ENCODE measurements at places on chromosomes 13 and 19. TPM values are rescaled to one million over a fixed set of nuclear protein-coding genes. Genes with fewer than 3 reads are reported as not detected.
A peak's percentile ranks its signal among the peaks of the same experiment; 100 is the strongest.

TSKS gene
- total RNA-seq = 0.40 TPM

CEACAM3 gene
- not detected for total RNA-seq

TEX29 gene
- not detected for total RNA-seq

DNA sequence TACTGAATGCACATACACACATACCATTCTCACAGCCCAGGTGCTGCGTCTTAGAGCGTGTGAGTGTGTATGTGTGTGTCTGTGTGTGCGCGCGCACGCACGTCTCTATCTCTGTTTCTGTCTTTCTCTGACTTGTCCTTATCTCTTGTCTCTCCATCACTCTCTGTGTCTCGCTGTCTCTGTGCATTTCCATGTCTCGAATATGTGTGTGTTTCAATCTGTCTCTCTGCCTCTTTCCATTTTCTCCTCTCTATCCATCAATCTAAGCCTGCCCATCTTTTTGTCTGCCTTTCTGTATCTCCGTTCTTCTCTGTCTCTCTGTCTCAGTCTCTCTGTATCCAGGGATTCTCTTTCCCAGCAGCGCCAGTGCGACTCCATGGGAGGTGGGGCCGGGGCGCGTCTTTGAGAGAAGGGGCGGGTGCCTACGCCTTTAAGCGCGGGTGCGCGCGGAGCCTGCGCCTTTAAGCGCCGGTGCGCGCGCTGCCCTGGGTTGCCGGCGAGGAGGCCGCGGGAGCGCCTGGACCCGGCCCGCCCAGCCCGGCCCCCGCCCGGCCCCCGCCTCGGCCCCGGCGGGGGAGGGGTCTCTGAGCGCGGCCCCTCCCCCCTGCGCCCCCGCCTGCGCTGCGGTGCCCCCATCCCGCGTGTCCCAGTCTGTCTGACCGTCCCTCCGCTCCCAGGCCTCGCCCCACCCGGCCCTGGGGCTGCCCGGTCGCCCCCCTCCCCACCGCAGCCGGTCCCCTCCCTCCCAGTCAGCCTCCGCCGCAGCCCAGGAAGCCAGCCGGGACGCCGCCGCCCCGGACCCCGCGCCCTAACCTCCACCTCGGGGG, at the start of gene LRFN3:
TSS of gene LRFN3 (plus strand) at position 464 of the 827 bp plus-strand sequence. CDS start 3,052 bp downstream, outside the sequence.
- peak; percentile 49 for DNase-seq

DNA sequence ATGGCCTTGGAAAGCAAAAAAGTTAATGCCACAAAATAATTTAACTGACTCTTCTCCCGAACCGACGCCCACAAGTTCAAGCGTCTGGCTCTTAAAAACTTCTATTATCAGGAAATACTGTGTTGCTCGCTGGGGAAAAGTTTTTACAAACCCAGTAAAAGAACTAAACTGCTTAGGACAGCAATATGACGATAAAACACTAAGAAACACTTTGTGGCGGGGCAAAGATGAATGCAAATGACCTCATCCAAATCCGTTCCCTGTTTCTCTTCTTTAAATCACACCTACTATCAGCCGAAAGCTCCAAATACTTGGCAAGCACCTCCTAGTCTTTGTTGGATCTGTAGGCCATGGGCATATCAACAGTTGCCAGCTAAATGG, 4.9 kb downstream of the SIGLEC11 start:
- DNase-seq = no peak

DNA sequence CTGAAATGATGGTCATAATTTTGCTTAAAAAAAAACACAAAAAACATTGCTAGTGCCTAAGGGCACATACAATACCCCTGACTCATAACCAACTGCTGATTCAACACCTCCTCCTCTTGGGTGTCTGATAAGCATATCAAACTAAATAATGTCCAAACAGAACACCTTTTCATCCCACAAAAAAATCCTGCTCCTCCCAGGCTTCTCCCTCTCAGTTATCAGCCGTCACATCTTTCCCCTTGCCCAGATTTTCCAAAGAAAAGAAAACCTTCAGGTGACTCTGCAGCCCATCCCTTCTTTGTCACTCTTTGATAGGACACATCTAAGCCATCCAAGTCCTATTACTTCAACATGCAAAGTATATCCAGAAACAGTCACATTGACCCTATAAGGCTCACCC, 46.9 kb downstream of the ABCC4 start:
- DNase-seq = no peak

- no peak for DNase-seq
Measured at GRCh38 chr13:67577361-67577760, 347.2 kb upstream of the PCDH9 start.

- DNase-seq = no peak
Measured at GRCh38 chr13:71659404-71659803, 207.6 kb downstream of the DACH1 start.

DNA sequence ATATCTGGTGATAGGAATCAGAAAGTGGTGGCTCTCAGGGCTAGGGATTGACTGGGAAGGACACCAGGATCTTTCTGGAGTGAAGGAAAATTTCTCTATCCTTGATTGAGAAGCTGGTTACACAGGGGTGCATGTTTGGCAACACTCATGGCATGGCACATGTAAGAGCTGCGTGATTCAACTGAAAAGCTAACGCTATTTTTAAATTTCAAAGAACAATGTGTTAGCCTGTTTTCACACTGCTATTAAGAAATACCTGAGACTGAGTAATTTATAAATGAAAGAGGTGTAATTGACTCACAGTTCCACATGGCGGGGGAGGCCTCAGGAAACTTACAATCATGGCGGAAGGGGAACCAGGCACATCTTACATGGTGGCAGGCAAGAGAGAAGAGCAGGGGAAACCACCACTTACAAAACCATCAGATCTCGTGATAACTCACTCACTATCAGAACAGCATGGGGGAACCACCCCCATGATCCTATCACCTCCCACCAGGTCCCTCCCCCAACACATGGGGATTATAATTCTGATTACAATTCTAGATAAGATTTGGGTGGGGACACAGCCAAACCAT, 7.4 kb downstream of the SIGLEC8 start:
- no peak for DNase-seq

DNA sequence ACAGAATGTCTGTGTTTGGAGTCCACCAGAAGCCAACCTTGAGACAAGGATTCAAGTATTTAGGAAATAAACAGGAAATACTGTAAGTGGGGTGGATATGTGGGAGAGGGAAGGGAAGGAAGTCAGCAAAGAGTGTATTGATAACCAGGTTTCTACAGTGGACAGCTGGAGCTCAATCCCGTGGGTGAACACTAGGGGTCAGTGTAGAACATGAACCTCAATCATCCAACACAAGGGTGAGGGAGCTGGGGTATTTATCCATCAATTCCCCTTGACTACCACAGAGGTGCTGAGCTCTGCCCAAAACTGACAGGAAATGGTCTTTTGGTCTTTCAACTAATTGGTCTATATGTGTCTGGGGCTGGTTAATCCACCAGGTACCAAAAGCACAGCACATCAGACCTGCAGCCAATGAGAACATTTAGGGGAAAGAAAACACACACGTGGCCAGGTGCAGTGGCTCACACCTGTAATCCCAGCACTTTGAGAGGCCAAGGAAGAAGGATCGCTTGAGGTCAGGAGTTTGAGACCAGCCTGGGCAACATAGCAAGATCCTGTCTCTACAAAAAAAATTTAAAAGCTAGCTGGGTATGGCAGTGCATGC, 5.6 kb upstream of the SYDE1 start:
- DNase-seq = peak; percentile 58

- no peak for DNase-seq
Measured at GRCh38 chr19:10245189-10245939, 6.7 kb upstream of the MRPL4 start.

DNA sequence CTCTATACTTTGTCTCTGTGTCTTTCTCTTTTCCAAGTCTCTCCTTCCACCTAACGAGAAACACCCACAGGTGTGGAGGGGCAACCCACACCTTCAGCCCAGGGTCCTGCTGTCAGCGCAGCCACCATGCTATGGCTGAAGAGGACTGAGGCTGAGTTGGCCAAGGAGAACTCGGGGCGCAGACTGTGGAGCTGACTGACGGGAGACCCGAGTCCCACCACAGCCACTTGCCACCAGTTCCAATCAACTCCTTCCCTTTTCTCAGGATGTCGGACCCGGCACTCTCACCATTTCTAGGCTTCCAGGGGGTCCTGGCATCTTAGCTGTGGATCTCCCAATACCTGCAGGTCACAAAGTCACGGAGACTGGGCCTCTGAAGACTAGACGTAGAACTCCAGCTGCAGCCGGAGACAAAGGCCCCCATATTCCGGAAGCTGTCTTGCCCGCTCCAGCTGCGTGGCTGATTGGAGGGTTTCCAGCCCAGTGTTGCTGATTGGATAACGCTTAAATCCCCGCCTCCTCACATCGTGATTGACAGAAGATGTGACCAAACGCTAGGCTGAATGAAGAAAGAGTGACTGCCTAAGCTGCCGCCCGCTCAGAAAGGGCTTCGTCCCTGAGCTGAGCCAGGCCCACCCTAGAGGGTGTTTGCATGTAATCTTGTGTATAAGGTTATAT, 63.6 kb downstream of the ZNF429 start:
- peak; percentile 61 for DNase-seq
